Sigmoid colon (tissue), 7 donors: ENCODE measurements at places on chromosomes 11 and 22. TPM values are rescaled to one million over a fixed set of nuclear protein-coding genes. Genes with fewer than 3 reads are reported as not detected.

DNA sequence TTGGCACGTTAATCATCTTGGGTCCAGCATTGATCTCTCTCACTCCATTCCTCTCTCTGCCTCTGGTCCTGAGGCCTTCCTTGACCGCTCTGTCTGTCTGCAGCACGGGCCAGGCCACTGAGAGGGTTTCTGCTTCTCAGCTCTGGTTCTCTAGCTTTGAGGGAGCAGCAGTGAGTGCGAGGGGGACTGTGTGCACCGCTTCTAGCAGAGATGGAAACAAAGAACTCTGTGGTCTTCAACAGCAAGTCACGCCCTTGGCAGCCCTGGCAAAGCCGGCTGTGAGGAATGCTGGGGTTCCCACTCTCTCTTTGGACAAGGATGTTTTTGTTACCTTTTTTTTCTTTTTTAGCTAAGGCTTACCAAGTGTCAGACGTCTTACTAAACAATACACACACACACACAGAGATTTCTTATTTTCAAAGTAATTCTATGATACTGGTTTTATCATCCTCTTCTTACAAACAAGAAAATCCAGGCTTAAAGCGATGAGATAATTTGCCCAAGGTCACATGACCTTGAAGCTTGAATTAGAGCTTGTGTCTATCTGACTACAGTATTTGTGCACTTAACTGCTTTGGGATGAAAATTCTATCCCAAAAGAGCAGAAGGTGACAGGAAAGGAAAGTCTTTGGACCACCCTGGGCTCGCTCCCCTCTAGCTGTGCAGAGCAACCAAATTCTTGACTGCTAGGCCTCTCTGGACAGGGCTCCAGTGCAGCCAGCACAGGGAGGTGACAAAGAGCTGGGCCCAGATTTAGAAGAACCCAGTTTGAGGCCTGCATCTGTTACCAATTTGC, 293.2 kb downstream of the NTM start:
- no peaks in the 10 kb centered on the region for H3K27me3 ChIP-seq
- H3K27ac ChIP-seq, result no peak overlapping the region
- DNase-seq, result peak; percentile 54
- no peaks in the 10 kb centered on the region for H3K4me1 ChIP-seq

DNA sequence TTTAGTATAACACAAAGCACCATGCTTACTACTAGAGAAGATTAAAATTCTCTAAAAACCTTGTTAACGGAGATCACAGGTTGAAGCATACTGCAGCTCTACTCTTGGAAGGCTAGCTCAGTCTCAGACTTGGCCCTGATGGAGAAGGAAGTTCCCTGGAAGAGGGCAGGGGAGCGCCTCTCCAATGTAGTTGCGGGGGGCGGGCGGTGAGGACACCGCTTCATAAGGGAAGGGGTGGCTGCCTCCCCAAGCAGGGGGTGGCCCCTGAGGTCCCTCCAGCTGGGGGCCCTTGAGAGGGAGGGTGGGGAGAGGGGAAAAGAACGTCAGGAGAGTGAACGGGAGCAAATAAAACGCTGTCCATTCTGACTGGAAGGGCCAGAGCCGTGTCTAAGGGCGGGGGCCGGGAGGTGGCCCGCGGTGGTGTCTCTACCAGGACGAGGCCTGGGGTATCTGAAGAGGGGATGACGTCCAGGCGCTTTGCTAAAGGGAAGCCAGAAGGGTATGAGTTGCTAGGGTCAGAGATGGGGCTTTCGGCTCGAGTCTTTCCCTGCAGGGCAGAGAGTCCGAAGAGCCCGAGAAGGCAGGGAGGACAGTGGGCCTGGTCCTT, 553 bp upstream of the USP47 start:
- DNase-seq, result peak; percentile 75
- peak overlapping the region; percentile 99 for H3K27ac ChIP-seq
- H3K4me3 ChIP-seq, result peak overlapping the region; percentile 82
- H3K4me1 ChIP-seq, result peaks cover 2% of the 10 kb centered on the region

GRCh38 chr22:44684506-44685383, 17.3 kb upstream of the PRR5 start:
- peaks cover 5% of the 10 kb centered on the region for H3K4me1 ChIP-seq
- H3K36me3 ChIP-seq, result no peaks in the 10 kb centered on the region

- H3K27me3 ChIP-seq, result no peaks in the 10 kb centered on the region
- H3K4me3 ChIP-seq, result no peak overlapping the region
- no peaks in the 10 kb centered on the region for H3K36me3 ChIP-seq
Observed at GRCh38 chr11:78586452-78587046, 11.9 kb upstream of the NARS2 start.

DNA sequence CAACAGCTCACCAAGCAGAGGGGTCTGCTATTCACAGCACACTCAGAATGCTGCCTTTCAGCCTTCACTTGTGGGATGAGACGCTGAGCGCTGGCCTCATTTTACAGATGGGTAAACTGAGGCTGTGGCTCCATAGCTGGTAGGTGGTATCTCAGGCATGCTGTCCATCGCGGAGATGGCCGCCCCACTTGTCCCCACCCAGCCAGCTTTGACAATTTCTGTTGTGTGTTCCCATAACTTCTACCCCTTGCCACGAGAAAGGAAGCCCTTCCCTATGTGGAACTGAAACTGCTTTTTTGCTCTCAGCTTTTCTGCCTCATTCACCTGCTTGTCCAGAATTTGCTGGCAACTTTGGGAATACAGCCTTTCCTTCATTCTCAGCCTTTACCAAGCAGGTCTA, 36.1 kb upstream of the NNMT start:
- H3K4me3 ChIP-seq, result no peak overlapping the region
- peak overlapping the region; percentile 85 for H3K27ac ChIP-seq
- no peaks in the 10 kb centered on the region for H3K27me3 ChIP-seq

- H3K36me3 ChIP-seq, result no peaks in the 10 kb centered on the region
- DNase-seq, result no peak
- no peaks in the 10 kb centered on the region for H3K27me3 ChIP-seq
- no peak overlapping the region for H3K4me3 ChIP-seq
Observed at GRCh38 chr11:46290011-46290410, 12.5 kb downstream of the CREB3L1 start.

GRCh38 chr22:39312410-39312809, 7.0 kb downstream of the RPL3 start:
- peaks cover 61% of the 10 kb centered on the region for H3K36me3 ChIP-seq
- no peak overlapping the region for H3K27ac ChIP-seq
- no peak for DNase-seq
- no peaks in the 10 kb centered on the region for H3K27me3 ChIP-seq
- no peak overlapping the region for H3K4me3 ChIP-seq

DNA sequence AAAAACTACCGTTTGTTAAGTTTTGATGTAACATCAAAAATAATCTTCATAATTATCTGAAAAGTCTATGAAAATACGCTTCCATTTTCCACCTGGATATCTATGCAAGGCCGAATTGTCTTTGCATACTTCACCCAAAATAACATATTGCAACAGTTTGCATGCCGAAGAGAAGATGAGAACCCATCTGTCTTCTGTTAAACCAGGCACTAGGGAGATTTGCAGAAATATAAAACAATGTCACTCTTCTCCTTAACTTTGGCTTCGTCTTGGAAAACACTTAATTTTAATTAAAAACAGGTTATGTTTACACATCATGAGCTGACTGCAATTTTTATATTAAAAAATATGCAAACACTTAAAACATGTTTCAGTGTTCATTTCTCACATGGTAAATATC, 1325.8 kb downstream of the TBC1D22A start:
- no peaks in the 10 kb centered on the region for H3K27me3 ChIP-seq
- H3K4me1 ChIP-seq, result no peaks in the 10 kb centered on the region
- H3K4me3 ChIP-seq, result no peak overlapping the region
- no peak for DNase-seq
- H3K36me3 ChIP-seq, result no peaks in the 10 kb centered on the region

Gene RASGRP2
- total RNA-seq, result 77.0 TPM

Gene HTR3B
- total RNA-seq, result not detected

- no peak overlapping the region for H3K4me3 ChIP-seq
- no peak overlapping the region for H3K27ac ChIP-seq
- no peaks in the 10 kb centered on the region for H3K4me1 ChIP-seq
- DNase-seq, result no peak
Observed at GRCh38 chr11:103875855-103876510, 160.5 kb upstream of the DDI1 start.

DNA sequence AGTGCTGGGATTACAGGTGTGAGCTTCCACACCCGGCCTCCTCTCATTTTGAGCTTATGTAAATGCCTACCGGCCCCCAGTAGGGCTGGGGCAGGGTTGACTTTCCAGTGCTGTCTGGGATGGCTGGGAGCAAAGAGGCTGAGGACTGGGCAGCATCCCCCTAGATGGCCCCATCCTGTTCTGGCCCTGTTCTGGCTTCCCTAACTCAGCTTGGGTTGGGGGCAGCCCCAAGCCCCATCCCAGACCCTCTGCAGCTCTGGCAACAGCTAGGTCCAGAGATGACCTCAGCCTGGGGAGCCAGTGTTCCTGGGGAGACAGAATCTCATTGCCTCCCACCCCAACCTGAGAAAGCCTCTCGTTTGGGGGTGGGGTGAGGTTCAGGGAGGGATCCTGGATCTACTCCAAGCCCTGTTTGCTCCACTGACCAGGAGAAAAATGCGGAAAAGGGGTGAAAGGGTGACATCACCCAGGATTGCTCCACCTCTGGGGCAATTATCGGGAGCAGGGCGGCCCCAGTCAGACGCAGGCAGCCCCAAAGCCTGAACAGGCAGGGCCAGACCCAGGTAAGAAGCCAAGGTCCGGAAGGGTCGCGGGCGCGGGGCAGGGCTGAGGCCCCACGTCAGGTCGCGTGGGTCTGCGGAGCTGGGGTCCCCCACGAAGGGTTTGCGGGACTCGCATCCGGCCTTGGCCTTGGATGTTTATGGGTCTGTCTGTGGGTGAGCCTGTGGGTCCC, at the start of gene PNPLA2:
TSS of gene PNPLA2 (plus strand) at position 519 of the 733 bp plus-strand sequence. CDS start 805 bp downstream, outside the sequence.
- peaks cover 29% of the 10 kb centered on the region for H3K4me1 ChIP-seq
- peak within 1 kb of the TSS; percentile 69 for H3K4me3 ChIP-seq
- peak within 1 kb of the TSS; percentile 90 for H3K27ac ChIP-seq

Gene TECTA
- 3.9 TPM for total RNA-seq

Gene MYEOV
- total RNA-seq, result not detected

Gene GLYAT
- not detected for total RNA-seq

Gene TSPAN4
- total RNA-seq, result 79.2 TPM

DNA sequence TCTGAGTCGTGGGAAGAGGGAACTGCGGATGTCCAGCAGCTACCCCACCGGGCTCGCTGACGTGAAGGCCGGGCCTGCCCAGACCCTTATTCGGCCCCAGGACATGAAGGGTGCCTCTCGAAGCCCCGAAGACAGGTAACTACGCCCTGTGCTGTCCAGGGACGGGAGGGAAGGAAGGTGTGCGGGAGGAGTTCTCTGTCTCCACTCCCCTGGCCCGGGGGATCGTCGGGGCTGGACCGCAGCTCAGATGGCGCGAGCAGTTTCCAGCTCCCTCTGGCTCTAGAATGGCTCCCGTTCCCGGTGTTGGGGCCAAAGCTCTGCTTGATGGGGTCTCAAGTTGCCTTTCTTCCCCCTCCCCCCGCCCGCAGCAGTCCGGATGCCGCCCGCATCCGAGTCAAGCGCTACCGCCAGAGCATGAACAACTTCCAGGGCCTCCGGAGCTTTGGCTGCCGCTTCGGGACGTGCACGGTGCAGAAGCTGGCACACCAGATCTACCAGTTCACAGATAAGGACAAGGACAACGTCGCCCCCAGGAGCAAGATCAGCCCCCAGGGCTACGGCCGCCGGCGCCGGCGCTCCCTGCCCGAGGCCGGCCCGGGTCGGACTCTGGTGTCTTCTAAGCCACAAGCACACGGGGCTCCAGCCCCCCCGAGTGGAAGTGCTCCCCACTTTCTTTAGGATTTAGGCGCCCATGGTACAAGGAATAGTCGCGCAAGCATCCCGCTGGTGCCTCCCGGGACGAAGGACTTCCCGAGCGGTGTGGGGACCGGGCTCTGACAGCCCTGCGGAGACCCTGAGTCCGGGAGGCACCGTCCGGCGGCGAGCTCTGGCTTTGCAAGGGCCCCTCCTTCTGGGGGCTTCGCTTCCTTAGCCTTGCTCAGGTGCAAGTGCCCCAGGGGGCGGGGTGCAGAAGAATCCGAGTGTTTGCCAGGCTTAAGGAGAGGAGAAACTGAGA, 1.4 kb downstream of the ADM start:
- no peaks in the 10 kb centered on the region for H3K36me3 ChIP-seq
- no peaks in the 10 kb centered on the region for H3K27me3 ChIP-seq
- no peak for DNase-seq
- H3K4me1 ChIP-seq, result no peaks in the 10 kb centered on the region
- H3K27ac ChIP-seq, result peak overlapping the region; percentile 95

DNA sequence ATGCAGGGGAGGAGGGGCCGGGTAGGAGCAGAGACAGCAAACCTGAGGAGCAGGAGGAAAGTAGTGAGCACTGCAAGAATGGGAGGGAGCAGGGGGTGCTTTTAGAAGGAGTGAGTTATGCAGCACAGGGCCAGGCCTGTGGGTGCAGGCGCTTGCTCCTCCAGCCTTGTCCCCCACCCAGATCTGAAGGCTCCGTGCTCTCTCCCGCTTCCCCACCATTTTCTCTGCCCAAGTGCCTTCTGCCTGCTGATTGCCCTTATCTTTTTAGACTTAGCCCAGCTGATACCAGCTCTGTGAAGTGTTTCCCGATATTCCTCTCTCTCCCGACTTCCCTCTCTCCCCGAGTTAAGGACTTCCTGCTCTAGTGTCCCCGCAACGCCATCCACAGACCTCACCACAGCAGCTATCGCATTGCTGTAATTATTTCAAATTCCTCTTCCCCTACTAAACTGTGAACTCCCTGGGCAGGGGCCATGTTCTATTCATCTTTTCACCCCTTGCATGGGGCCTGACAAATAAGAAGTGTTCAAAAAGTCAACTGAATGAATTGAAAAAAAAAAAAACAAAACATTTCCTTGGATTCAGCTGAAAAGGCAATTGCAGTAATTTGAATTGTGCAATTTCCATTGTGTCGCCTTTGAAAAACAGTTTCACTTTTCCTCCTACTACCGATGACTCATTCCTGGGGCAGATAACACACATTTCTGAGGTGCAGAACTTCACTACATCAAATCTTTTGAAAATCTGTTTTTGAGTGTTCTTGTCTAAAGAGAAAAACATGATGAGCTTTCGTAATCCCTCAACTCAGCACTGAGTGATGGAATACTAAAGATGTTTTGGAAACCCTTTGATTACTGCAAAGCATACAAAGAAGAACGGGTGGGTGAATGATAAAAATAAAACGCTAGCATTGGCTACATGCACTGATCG, 69.7 kb upstream of the BMAL1 start:
- no peak for DNase-seq
- peak overlapping the region; percentile 48 for H3K27ac ChIP-seq
- H3K27me3 ChIP-seq, result no peaks in the 10 kb centered on the region
- H3K4me1 ChIP-seq, result peaks cover 5% of the 10 kb centered on the region

Gene ANO1
- total RNA-seq, result 19.3 TPM

GRCh38 chr11:70740488-70740851, 342.1 kb downstream of the CTTN start:
- no peak for DNase-seq
- H3K27me3 ChIP-seq, result peaks cover 20% of the 10 kb centered on the region
- no peaks in the 10 kb centered on the region for H3K36me3 ChIP-seq
- H3K4me1 ChIP-seq, result no peaks in the 10 kb centered on the region
- H3K27ac ChIP-seq, result no peak overlapping the region
